ENCODE measurements at places on chromosomes 7 and 10.

DNA sequence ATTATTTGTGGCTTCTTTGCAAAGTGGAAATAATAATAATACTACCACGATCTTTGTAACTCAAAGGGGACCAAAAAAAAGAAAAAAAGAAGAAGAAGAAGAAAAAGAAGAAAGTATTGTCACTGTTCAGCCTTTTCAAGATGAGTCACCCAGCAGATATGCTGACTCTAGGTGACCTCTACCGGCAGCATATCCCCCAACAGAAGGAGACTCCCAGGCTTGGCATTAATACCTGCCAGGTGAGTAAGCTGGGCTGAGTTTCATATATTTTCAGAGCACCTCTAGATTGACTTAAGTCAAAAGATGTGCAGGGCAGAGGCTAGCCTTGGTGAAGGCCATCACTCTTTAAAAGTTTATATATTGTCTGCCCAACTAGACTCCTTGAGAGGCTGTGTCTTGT is 30.4 kb upstream of the GPR26 start:
- no peak for DNase-seq

- no peak for DNase-seq
These were observed 169.0 kb upstream of the PHYHIPL start for GRCh38 chr10:59007307-59008025.

DNA sequence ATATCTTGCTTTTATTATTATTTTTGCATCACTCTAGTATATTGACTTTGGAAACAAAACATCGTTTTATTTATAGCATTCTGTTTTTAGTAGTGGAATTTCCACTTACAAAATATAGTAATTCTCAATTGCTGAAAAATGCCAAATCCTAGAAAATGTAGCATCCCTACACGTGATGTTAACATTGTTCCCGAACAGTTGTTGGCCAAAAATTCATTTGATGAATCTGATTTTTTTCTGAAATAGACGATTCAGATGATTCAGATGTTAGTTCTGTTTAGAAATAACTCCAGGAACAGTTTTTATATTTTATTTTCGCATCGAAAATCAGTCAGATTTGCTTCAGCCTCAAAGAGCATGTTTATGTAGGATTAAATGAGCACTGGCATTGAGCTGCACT is 122.4 kb downstream of the GFRA1 start:
- DNase-seq: no peak

DNA sequence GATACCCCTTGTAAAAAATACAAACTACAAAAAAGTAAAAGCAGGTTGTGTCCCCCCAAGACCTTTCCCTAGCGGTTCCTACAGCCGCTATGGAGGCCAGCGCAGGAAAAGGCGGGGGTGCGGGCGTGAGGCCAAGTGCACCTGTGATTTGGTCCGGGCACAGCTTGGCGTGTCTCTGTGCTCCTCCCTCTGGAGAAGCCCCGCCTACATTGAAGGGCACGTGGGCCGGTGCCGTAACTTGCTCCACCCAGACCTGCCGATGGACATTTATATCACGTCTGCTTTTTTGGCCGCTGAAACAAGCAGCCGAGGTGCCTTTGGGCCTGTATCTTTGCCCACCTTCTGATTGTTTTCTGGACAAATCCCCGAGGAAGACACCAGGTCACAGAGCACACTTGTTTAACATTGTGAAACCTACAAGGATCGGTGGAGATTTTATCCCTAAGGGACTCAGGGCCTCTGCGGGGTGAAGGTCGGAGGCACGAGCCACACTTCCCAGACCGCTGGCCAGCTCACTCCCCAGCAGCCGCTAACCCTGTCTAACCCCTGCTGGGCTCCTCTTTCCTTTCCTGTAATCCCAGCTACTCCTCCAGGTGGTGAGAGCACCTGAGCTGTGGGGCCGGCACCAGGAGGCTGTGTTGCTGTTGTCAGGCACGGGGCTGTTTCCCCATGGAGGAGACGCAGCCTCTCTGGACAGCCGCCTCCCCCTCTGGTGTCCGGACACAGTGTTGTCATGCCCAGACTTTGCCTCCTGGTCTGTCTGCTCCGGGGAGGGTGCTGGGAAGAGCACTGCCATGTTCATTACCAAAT is 18.8 kb upstream of the INPP5A start:
- DNase-seq: no peak

DNA sequence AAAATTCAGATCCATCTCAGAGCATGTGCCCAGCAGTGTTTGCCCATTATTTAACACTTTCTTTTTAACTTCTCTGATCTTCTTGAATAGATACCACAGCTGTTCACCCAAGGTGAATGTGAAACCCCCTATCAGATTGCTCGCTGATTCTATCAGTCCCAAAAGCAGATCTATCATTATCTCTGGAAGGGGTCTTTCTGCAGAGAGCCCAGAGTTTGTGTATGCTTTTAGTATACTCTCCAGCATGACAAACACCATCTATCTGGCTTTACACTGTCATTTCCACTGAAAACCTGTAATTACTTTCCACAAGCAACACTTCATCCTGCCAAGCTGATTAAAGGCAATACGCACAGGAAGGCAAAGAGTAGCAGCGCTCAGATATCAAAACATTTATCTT is 168.2 kb downstream of the CACNA2D1 start:
- no peak for DNase-seq

DNA sequence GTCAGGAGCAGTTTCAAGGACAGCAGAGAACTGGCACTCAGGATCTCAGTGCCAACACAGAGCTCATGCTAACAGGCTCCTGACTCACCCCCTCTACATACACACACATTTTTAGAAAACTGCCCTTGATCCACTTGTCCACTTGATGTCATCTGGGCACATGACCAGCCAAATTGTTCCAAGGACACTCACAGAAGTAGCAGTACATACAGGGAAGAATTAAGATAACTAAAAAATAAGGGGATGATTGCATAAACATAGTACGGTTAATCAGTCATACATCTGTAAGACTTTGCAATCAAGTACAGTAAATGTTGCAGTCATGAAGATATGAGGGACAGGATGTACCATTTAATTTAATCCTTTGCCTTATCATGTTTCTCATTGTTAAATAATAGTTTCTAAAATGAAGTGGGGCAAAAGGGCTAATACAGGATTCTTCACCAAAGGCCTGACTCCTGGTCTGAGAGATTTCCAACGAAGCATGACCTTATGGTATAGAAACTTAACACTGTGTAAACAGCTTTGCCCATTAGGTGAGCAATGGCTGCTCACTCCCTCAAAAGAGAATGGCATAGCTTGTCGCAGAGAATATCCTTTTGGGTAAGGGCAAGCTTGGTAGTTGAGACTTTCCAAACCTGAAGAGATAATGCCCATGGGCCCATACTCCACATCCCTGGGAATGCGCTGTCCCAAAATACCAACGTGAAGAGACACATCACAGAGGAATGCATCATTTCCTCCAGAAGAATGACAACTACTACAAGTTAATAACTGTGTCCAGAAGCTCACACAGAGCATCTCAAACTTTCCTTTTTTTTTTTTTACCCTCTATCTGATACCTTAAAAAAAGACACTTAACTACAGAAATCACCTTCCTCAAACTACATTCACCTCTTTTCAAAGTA is 94.1 kb downstream of the ARMH3 start:
- no peak for DNase-seq
